Hematopoietic multipotent progenitor cell treated with erythropoietin and hydrocortisone succinate and interleukin-3 and kit ligand, for 8 days (in vitro differentiated cells): ENCODE measurements at places on chromosomes 11 and 22.
A peak's percentile ranks its signal among the peaks of the same experiment; 100 is the strongest.

GRCh38 chr11:108960501-108960900, 295.6 kb downstream of the DDX10 start:
- no peak for DNase-seq

DNA sequence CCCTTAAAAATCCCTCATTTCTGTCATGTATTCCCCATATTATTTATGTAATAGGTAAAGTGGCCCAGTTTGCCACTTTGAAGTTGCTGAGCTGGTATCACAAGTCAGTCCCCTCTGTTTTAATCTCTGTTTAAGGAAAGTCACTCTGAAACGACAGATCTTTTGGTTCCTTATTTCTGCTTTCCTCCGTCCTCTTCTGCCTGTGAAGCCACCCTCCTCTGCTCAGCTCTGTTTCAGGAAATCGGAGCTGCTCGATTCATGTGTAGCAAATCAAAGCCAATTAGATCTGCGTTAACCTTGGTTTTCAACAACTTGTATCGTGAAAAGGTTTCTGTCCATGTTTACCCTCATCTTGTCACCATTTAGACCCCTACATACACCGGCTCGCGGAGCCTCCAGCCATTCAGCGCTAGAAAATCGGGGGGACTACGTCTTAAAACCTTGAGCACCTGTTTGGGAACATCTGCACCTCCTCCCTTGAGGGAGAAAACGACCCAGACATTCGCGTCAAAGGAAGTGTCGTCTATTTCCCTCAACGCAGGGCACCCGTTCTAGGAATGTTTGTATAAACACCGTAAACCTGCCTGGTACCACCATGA, 576 bp upstream of the SC5D start:
- DNase-seq, result peak; percentile 21

DNA sequence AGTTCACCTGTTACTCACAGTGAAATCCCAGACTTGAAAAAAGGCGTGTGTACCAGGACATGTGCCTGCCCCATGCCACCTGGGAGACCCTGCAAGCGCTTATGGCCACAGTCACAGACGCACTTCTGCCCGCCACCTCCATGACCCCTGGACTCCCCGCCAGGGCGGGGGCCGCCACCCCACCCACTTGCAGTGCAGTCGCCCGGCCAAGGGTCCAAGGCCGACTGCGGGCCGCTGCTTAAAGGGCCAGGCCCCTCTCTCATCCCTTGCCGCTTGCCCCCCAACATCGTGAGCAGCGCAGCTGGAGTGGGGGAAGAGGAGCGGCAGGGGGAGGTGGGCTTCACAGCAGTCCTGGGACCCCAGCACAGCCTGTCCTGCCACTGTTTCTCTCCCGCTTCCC, 10.8 kb downstream of the DUSP8 start:
- no peak for DNase-seq

DNA sequence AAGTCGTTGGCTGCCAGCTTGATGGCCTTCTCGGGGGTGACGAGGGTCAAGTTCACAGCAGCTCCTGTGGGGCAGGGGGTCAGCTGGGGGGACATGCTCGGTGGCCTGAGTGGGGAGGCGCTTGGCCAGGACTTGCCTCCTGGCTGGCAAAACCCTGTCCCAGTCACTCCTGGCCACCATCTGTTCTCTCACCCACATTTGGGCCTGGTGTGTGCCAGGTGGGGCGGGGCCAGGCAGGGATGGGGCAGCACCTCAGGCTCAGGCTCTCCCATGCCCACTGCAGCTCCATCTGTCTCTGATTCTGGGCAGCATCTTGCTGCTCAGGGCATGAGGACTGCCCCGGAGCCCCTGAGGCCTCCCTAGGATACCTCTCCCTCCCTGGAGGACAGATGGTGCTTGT, 3.7 kb upstream of the CEND1 start:
- DNase-seq, result no peak

- DNase-seq, result no peak
Observed at GRCh38 chr11:44002191-44003093, 45.3 kb upstream of the ACCSL start.

GRCh38 chr11:72245263-72245816, 1.4 kb upstream of the PHOX2A start:
- DNase-seq, result no peak
